Anterior cingulate cortex (tissue), 58 donors: ENCODE measurements at places on chromosomes 1 and 21.

DNA sequence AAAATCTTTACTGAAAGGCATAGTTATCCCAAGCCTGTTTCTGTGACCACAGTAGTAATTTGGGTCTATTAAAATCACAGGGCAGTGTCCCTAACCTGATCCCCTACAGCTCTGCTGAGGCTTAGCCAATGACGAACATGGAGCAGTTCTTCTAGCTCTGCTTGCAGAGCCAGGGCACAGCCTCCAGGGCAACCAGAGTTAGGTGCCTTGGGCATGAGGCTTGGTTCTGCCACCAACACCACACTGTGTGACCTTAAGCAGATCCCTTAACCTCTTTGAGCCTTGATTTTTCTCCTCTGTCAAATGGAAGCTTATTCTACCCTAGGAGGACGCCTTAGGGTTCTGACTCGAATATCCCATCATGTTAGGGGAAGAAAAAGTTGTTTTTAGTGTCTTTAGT lies 86.7 kb upstream of the TLR5 start:
- DNase-seq = no peak

DNA sequence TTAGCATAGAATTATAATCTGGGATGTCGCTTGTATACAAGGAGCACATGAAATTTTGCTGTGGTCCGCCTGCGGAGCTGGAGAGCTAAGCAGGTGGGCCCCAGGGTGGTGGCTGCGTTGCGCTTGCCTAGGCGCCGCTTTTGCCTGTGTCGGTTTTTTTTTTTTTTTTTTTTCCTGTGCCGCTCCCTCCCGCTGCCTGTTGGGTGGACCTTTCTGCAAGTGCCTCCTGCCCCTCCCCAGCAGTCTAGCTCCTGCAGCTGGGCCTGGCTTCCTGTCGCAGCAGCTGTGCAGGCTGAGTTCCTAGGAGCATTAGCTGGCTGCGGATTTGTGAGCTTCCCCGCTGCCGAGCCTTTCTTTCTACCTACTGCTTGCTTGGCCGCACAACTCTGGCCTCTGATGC lies 20.6 kb downstream of the PYHIN1 start:
- no peak for DNase-seq

DNA sequence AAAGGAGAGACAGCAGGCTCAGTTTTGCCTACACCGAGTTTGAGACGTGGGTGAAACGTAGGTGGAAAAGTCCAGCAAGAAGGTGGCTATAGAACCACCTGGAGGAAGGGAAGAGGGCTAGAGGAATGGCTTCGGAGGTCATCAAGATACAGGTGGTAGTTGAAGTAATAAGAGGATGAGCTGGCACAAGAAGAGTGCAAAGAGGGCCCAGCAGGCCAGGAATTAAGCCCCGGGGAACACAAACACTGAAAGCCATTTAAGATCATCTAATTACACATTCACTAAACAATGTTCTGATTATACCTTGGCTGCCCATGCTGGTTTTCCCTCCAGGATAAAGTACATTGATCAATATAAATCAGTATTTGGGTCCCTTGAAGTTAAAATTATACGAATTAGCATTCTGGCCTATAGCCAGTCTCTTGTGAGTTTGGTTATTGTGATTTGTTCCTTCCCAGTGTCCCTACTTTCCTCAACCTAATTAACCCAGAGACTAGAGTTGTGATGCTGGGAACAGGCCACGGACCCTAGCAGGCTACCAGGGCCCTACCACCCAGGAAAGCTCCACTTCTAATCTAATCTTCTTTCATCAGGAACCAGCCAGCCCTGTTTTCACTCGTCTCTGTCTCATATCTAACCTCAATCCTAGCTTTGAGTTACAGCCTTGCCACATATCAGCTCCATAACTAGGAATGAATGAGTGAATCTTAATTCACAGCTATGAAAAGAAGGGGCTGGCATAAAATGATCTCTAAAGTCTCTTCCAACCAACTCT lies 26.4 kb upstream of the PPP1R15B start:
- no peak for DNase-seq

DNA sequence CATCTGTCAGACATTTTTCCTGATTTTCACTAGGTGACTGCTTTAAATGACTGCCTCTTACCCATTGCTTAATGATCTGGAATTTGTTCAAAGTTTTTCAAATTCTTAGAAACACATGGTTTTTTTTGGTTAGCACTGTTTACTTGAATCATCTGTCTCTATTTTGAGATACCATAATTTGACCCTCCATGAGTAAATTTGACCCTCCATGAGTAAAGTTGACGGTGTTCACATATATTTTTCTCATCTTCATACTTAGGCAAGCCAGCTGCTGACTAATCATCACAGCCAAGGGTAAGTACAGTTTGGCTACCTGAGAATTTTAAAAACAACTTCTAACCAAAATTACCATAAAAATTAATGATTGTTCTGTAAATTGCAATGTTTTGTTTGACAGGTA lies 586.5 kb downstream of the PTBP2 start:
- DNase-seq = no peak

DNA sequence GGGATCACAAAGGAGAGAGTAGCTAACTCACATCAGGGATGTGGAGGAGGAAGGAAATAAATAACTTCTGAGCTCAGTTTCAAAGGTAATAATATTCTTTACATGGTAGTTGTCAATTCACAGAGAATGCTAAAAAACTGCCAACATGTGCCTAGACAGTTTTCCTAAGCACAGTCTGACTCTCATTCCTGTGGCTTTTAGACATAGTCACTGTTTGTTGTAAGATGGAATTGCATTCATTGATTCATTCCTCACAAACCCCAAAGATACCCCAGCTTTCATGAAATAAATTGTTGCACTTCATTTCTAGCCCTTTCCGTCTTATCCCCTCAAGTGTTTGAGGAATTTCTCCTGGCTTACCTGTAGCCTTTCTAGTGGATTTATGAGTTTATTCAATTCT lies 263.9 kb downstream of the NTNG1 start:
- DNase-seq = no peak

GRCh38 chr21:34280389-34280795 lies 83.4 kb upstream of the KCNE2 start:
- peak; percentile 4 for DNase-seq

GRCh38 chr1:193677874-193678273 lies 491.5 kb upstream of the B3GALT2 start:
- no peak for DNase-seq

DNA sequence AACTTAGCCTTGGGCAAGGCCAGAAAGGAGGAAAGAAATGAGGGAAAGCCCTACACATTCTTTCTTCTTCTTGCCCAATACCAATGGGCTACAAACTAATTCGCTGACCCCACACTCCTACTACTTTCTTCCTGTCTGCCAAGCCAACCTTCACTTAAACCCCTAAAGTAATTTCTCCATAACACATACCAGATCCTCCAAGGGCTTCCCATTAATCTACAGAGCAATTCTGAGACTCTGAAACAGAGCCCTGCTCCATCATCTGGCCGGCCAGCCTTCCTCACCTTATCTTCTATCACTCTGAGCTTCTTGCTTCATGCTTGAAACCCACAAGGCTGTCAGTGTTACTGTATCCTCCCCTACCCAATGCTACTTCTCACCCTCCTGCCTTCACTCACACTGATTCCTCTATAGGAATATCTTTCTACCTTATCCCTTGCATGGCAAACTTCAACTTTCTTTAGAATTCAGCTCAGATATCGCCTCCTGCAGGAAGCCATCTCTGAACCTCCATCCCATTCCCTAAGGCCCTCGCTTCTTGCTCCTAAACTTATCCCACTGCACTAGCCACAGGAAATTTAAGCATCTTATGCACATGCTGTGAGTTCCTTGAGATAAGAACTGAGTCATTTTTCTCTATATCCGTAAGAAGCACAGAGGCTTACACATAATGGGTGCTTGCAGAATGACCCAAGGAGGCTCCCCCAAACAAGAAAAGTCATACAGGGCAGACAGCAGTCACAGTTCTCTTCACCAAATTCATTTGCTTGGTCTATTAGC lies 81.9 kb downstream of the JAK1 start:
- no peak for DNase-seq

DNA sequence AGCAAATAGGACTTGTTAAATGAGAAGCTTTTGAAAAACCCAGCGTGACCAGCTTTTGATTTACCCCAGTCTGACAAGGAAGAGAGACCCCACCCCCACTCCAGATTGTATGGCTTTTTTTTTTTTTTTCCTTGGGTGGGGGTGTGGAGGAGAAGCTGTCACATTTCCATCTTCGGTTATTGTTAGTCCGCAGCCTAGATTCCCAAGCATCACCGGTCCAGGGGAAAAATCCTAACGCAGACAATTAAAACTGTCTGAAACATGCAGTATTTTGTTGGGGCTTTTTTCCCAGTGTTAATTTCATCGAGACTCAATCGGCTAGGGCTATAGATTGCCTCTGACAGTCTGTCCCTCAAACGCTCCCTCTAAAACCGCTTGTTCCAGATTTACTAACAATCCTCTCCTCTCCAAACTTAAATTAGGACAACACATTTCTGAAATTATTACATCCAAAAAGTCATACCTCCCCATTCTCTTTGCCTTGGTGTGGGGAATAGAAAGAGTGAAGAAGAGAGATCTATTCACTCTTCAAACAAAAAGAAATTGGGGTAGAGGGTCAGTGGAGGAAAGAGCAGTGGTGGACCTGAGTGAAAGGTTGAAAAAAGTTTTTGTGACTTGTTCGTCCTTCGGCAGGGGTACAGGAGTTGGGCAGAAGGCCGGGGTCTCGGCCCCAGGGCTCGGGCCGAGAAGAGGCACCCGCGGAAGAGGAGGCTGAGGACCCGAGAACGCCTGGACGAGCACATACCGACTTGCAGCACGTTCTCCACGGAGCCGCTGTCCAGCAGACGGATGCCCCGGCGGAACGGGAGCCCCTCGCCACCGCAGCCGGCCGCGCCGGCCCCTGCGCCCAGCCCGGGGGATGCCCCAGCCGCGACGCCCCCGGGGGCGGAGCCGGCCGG lies 1.1 kb downstream of the ZSWIM5 start:
- peak; percentile 31 for DNase-seq

DNA sequence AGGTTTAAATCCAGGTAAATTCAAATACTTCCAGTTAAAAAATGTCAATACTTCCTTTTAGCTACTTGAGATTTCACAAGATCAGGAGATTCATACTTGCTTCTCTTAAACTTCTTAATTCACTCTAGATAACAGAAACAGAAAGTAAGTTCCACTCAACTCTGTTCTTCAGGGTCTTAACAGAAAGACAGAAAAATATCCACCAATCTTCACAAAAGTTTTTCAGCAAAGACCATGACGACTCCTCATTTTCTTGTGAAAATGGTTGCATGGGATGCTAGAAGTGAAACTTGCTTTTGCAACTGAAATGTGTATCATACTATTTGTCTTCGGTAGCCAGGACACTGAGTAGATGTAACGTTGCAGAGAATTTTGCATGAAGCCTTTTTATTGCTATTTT lies 12.3 kb upstream of the LRRC8C start:
- DNase-seq = no peak

- DNase-seq = no peak
Observed at GRCh38 chr1:7348580-7348979, 422.5 kb upstream of the VAMP3 start.

DNA sequence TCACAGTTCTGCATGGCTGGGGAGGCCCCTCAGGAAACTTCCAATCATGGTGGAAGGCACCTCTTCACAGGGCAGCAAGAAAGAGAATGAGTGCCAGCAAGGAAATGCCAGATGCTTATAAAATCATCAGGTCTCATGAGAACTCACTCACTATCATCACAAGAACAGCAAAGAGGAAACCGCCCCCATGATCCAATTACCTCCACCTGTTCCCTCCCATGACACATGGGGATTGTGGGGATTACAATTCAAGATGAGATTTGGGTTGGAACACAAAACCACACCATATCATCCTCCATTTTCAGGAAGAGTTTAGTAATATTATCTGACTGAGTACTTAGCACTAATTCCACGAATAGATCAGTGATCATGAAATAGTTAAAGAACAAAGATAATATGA lies 244.2 kb downstream of the LMO4 start:
- DNase-seq = no peak

- DNase-seq = no peak
Observed at GRCh38 chr1:91697861-91698260, 188.1 kb downstream of the TGFBR3 start.
